ENCODE measurements at places on chromosomes 1 and 21.

GRCh38 chr21:15645830-15646229 lies 84.0 kb upstream of the USP25 start:
- DNase-seq: no peak

DNA sequence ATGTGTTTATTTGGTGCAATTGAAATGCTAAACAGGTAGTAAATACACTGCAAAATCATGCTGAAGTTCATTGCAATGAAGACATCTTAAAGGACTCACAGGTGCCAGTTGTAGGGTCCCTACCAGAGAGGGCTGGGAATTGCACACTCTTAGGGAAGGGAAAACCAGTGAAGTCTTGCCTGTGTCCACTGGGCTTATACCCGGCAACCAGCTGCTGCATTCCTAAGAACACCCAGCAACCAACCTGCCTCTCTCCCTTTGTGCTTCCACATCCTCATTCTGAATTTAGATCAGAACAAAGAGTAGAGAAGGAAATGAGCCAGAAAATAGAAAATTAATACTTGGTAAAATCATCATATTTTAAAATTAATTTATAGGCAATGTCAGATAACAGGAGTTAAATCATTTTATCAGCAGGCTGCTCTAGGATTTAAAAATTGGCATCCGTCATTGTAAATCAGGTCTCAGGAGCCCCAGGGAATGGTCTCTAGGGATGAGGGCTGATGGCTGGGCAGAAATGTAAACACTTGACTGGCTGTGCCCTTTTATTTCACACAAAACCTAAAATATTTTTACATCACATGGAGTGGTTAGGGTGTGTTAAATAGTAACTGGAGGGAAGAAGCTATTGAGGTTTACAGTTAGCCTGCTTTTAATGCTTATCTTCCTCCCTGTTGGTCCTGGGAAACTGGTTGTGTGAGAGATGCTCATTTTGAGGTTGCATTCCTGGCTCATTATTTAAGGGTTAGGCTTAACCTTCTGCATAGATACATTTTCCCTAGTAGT lies 31.3 kb downstream of the PTGFRN start:
- no peak for DNase-seq

- DNase-seq: no peak
These were observed 25.3 kb upstream of the IGSF3 start for GRCh38 chr1:116692879-116693278.

- DNase-seq: no peak
These were observed 206.5 kb upstream of the ADGRL2 start for GRCh38 chr1:81594206-81594605.

DNA sequence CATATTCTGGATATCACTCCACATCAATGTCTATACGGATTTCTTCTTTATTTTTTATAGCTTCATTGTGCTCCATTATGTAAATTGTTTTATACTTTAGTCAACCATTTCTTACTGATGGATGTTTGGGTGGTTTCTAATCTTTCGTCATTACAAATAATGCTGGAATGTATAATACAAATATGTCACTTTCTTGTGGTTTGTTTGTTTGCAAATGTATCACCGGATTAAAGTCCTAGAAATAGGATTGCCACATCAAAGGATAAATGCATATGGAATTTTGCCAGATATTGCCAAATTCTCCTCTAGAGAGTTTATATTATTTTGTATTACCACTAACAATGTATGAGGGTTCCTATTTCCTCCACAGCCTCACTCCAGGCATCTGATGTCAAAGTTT lies 48.7 kb upstream of the PRDM2 start:
- DNase-seq: no peak

DNA sequence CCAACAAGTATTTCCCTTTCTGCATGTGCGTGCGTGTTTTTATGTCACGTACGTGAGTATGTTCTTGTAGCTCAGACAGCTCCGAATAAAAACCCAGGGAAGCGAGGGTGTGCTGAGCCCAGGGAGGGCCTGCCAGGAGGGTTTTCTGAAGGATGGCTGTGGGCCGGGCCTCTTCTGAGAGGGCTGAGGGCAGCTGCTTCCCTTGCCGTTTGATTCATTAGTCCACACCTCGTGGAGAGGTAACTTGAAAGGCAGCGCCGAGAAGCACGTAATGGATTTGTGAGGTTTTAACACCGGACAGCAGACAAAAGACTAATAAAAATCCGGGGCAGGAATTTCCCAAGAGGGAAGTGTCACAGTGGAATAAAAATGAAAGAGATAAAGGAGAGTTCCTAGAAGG lies 29.5 kb downstream of the CD247 start:
- no peak for DNase-seq

DNA sequence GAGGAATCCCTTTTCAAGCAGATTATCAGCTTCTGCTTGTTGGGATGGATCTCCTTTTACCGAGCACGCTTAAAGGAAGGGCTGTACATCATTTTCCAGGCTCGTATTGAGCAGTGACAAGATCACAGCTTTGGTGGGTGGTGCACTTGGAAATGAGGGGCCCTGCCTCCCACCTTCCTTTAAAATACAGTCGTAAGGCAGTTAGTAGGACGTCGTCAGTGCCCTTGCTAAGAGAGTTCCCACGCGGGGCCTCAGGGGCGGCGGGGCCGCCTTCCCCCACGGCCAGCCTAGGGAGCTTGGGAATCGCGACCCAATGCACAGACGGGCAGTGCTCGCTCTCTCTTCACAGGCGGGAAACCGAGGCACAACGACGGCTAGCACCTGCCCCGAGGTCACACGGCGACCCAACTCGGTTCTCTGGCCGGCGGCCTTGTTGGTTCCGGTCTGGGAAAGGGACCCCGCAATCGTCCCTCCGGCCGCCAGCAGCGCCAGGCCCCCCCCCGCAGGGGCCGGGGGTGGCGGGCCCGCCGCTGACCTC lies 58.6 kb downstream of the H3-3A start:
- DNase-seq: no peak

DNA sequence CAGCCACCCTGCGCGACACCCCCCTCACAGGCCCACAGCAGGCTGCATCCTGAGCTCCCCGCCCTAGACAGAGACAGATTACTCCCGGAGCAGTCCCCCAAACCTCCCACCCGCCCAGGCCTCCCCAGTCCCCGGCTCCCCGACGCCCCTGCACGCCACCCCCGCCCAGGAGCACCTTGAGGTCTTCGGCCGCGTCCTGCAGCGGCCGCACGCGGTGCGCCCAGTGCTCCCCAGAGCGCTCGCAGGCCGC lies 731 bp downstream of the TRIM11 start:
- DNase-seq: no peak

DNA sequence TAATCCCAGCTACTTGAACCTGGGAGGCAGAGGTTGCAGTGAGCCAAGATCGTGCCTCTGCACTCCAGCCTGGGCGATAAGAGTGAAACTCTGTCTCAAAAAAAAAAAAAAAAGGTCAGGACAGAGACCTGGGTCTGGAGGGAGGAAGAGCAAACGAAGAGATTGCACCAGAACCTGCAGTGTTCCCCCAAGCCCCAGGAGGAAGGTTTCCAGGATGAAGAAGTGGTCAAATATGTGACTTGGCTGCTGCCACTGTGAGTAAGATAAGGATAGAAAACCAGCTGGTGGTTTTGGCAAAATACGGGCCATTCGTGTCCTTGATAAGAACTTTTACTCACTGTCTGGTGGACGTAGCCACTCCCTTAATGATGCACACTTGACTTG lies 42.2 kb downstream of the CLDN14 start:
- DNase-seq: no peak

DNA sequence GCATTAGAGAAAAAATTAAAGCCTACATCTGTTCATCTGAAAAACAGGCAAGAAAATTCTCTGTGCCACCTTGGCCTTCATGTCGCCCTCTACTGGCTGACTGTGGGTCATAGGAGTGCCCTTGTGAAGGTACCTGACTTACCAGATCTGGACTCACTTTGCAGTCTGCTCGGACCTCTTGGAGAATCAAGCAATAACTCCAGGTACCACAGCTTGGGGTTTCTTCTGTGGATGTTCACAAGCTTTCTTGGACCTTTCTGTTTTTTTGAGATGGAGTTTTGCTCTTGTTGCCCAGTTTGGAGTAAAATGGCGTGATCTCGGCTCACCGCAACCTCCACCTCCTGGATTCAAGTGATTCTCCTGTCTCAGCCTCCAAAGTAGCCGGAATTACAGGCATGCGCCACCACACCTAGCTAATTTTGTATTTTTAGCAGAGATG lies 2.4 kb upstream of the PRAMEF18 start:
- DNase-seq: peak; percentile 40

GRCh38 chr1:86169625-86170024 lies 13.1 kb upstream of the COL24A1 start:
- no peak for DNase-seq

GRCh38 chr1:166785987-166786386 lies 53.3 kb upstream of the POGK start:
- DNase-seq: no peak
